ENCODE measurements at places on chromosomes 16 and 17. TPM values are rescaled to one million over a fixed set of nuclear protein-coding genes. Genes with fewer than 3 reads are reported as not detected.

GRCh38 chr16:78530283-78530682 is 430.8 kb downstream of the WWOX start:
- DNase-seq: no peak

The MMP28 gene
- total RNA-seq: 39.5 TPM

- DNase-seq: no peak
Observed at GRCh38 chr16:20956319-20956718, 55.7 kb downstream of the LYRM1 start.

The KRT34 gene
- not detected for total RNA-seq

DNA sequence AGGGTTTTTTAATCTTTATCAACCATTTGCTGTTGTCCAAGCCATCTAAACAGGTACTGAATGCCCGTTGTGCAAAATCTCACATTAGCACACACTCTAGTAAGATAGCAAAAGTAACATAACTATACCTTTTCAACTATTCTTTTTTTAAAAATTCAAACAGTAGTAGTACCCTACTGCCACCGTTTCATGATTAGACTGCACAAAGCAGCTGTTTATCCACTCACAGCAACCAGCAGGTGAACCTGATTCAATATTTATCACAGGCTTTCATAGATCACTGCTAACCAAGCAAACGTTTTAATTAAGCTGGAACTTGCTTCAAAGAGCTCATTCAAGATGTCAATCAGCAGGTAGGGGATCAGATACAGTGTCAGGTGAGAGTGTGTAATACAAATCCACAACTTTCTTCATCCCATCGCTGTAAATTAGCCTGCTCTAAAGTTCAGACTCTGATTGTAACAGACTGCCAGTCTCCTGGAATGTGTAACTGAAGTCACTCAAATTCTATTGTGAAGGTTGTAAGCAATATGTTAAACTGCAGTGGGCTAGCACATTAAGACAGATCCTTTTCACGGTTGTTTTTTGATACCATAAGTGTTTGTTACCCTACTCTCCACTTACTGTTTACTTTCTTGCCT is 47.3 kb downstream of the BRIP1 start:
- DNase-seq: no peak

DNA sequence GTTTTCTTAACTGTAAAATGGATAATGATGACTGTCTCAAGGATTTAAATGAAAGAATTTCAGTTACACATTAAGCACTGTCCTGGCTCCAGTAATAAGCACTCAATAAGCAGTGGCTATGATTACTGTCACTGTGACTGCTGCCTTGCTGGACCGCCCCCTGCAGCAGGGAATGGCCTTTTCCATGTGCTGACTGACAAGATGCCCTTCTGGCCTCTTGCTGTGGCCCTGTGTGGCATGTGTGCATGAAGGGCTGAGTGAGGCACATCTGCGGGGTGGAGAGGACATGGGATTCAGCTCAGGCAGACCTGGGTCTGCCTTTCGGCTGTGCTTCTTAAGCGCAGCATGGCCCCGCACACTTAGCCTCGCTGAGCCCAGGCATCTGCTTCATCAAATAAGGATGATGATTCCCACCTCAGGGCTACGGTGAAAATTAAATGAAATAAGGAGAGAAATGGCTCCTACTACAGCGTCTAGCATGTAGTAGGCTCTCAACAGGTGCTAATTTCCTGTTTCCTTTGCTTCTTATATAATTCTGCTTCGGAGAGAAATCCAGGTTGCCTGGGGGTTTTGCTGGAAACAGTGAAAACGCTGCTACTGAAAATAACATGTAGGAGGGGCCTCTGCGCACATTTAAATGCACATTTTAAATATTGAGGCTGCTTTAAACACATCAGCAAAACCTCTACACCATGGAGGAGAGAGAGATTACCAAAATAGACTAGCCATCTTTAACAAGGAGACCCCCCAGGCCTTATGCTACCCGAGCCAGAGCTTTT is 183.9 kb downstream of the PARN start:
- DNase-seq: no peak

Data from left lung (tissue), 14 donors.